Activated T-cell treated with anti-CD3 and anti-CD28 coated beads, Interleukin-2, amount 50 U/mL, for 48 hours (primary cell): ENCODE measurements at places on chromosomes 11 and 22.

DNA sequence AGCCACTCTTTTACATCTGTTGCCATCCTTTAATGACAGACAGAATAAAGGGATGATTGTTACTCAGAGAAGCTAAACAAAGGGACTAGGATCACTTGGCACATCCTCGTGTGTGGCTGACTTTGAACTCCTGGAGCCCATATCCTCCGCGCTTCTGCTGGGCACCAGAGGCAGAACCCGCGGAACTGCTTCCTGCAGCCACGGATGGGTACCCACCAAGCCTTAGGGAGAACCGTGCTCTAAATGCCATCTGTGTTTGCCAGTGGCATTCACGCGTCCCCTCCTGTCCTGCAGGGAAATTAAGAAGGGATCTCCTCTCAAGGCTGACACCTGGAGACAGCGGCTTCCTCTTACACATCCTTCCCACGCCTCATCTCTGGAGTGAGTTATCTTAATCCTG, 294.4 kb downstream of the NTM start:
- no peak for DNase-seq

DNA sequence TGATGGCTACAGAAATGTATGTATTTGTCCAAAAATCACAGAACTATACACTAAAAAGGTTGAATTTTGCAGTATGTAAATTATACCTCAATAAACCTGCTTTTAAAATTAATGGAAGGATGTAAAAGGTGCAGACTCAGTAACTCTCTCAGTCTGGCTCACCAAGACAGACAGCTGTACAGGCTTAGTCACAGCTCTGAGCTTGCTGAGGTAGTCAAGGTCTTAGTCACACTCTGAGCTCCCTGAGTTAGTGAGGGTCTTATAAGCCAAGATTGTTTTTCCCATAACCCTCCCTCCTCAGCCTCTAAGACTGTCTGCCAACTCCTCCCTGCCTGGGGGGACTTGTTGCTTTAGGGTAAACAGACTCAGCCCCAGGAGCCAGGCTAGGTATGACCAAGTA, 59.3 kb upstream of the IZUMO1R start:
- DNase-seq: no peak

DNA sequence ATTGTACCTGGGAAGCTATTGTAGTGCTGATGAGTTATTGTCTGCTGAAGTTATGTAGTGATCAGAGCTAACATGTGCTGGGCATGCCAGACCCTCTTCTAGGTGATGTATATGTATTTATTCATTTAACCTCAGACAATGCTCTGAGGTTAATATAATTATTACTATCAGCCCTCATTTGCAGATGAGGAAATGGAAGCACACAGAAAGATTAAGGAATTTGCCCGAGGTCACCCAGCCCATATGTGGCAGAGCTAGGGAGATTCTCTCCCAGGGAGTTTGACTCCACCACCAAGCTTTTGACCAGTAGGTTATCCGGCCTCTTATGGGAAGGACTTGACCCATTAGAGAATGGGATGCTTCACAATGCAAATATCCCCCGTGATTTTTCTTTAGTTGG, 114.2 kb upstream of the NAV2 start:
- DNase-seq: no peak

DNA sequence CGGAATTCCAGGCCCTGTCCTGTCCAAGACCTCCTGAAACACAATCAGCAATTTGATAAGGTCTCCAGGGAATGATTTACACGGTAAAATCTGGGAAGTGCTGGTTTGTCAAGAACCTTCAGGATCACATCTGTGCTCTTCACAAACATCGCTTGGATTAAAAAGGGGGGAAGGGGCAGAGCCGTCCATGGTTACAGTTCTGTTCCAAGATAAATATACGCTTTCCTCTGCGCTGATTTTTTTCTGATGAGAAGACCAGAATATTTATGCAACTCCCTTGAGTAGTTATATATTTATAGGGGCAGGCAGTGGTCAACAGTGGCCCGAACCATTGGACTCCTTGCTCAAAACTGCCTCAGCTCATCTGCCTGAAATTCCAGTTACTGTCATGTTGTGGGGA, 9.2 kb upstream of the APOL5 start:
- no peak for DNase-seq

GRCh38 chr11:8315463-8315862, 51.8 kb upstream of the LMO1 start:
- DNase-seq: no peak

DNA sequence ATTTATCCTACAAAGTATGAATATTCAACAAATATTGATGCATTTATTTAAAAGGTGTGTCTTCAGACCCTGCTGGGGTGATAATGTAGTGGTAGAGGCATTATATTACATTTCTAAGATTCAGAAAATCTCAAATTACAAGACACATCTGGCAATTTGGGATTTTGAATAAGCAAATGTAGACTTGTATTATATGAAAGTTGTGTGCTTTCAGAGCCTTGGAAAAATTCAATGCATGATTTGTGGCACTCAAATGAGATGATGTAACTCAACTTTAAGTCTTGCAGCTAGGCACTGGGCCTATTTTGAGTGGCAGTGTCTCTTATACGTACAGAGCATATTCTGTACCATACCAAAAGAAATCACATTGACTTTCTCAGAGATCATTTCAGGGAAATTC, 214.4 kb downstream of the ETS1 start:
- DNase-seq: no peak

- no peak for DNase-seq
Measured at GRCh38 chr11:43779306-43779705, 98.8 kb downstream of the HSD17B12 start.

DNA sequence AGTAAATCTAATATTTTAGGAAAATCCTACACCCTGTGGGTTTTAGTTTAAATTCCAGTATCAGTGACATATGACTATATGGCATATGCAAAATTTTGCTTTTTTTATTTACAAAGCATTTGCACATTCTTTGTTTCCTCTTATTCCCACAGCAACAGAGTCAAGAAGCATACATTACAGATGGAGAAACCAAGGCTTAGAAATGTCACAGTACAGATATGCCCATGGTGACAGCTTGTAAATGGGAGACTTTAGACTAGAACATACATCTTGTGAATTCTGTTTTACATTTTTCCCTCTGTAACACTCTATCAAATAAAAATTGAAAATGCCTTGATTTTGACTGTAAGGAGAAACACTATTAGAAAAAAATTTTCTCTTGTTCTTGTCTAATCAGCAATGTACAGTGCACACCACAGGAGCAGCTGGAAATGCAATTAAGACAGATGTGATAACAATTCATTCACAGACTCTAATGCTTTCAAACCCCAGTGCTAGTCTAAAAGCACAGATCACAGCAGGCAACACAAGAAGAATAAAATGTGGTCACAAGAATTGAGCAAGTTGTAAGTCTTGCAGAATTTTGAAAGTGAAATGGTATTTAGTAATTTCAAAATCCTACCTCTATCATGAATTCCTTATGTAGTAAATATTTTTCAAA, 375.9 kb downstream of the LUZP2 start:
- no peak for DNase-seq

GRCh38 chr11:56849250-56849649, 100.8 kb upstream of the OR9G4 start:
- no peak for DNase-seq

DNA sequence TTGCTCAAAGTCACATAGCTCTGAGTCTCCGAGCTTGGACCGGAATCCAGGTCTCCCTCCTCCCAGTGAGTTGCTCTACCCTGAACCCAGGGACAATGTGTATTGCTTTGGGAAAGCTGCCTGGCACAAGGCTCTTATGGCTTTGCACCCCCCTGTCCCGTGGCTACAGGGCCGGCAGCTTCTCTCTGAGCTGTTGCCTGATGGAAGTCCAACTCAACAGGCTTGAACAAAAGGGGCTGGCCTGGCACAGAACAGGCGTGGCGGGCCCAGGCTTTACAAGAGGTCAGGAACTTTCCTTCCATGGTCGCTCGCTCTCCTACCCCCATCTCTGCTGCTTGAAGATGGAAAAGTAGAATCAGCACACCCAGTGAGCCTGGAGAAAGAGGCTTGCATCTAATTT, 34.3 kb downstream of the MYEOV start:
- DNase-seq: no peak

- no peak for DNase-seq
Measured at GRCh38 chr11:69999721-70000120, 78.4 kb upstream of the ANO1 start.

DNA sequence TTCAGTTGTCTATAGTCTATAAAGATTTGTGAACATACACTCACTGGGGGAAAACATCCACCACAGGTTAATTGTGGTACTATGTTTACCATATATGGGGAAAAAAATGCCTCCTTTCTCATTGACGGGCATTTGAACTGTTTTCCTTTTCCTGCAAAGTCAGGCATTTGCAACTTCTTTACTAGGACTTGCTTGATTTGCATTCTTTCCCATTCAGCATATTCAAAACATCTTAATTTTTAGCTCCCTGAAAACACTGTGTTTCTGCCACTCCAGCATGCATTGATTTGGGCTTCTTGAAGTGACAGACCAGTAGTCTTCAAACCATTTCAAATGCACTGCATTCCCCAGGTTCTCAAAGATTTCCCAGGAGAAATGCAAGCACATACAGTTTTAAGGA, 67.6 kb downstream of the INSC start:
- DNase-seq: no peak

GRCh38 chr22:37218399-37218770, 6.1 kb upstream of the SSTR3 start:
- no peak for DNase-seq

DNA sequence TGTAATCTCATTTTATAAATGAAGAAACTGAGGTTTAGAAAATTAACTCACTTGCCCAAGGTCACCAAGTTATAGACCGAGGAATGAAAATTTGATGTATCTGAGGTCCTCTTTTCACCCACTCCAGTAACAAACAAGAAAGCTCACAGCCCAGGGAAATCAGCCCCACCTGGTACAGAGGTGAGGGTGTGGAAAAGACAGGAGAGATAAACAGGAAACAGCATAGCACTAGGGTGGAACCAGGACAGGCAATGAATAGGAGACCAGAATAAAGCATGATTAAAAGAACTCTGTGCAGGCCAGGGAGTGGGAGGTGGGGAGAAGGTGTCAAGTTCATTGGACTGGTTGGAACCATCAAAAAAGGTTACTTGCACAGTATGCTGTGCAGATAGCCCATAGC, 46.2 kb upstream of the SMCO4 start:
- no peak for DNase-seq

GRCh38 chr11:112537026-112537425, 276.4 kb upstream of the PLET1 start:
- no peak for DNase-seq

- DNase-seq: no peak
Measured at GRCh38 chr11:118068206-118068944, 8.5 kb upstream of the TMPRSS4 start.

DNA sequence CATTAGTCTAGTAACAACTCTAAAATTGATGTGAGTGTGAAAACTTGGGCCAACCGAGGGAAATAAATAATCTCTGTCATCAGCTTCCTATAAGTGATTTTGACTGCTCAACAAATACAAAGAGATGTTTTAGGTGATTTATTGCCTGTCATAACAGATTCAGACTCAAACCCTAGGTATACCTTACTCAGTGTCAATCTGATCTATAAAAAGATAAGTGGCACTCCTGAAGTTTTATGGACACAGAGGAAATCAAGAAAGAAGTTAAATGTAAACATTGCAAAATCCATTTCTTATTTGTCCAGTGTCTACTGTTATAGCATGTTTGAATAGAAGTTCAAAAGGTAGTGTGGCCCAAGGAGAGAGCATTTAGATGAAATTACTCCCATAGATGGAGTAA, 30.4 kb upstream of the TYR start:
- DNase-seq: no peak

- no peak for DNase-seq
Measured at GRCh38 chr11:94521684-94522083, 9.4 kb downstream of the C11orf97 start.

GRCh38 chr11:78254268-78254667, 65.5 kb downstream of the USP35 start:
- DNase-seq: no peak

DNA sequence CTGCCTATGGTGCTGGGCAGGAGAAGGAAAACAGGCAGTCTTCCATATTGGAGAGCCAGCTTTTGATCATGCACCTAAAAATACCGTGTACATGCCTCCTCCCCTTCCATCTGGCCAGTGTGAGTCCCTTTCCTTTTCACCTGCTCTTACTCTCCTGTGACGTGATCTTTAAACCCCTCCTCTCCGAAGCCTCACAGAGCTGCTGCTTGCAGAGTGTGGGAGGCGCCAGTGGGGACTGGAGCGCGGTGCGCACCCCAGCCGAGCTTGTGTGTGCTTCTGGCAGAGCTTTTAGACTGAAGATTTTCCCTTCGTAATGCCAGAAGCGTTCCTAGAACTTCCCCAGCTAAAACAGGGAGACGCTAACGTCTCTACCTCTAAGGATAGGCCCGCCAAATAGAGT, 29.8 kb downstream of the MUC6 start:
- no peak for DNase-seq

DNA sequence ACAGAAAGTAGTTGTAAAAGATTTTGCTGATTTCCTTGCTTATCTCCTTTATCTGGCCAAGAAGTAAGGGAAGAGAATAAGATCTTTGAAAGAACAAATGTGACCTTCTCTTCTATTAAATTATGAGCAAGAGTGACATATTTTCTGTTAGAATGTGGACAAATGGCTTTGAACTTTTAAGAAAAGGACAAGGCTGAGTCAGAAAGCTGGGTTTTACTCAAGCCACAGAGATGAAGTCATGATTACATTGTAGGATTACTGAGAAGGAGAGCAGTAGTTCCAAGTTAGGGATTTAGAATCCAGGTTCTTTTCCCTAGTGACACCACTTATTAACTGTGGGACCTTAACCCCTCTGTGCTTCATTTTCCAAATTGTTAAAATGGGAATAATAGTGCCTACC, 13.5 kb downstream of the CCDC90B start:
- no peak for DNase-seq

DNA sequence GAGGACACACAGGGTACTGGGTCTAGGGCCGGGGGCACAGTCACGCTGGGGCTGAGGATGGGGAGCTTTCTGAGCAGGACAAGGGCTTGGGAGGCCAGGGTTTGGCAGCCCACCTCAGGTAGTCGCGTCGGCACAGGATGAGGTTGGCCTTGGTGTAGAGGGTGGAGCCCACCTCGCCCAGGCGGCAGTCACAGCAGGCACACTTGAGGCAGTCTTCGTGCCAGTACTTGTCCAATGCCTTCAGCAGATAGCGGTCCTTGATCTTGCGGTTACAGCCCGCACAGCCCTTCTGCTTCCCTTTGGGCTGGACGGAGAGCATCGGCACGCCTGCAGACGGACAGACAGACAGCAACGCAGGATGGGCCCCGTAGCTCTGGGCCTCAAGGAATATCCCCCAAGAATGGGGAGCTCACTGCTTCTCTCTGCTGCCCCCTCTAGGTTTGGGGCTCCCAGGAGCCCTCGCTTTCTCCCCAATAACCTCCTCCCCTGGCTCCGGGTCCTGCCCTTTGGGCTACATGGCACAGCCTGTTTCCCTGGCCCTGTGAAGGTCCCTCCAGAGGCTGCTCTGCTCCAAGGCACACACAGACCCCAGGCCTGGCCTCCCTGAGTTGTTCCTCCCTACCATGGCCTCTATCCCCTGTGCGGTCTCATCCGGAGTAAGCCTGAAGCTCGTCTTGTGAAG, 33.4 kb downstream of the LMO1 start:
- DNase-seq: no peak

DNA sequence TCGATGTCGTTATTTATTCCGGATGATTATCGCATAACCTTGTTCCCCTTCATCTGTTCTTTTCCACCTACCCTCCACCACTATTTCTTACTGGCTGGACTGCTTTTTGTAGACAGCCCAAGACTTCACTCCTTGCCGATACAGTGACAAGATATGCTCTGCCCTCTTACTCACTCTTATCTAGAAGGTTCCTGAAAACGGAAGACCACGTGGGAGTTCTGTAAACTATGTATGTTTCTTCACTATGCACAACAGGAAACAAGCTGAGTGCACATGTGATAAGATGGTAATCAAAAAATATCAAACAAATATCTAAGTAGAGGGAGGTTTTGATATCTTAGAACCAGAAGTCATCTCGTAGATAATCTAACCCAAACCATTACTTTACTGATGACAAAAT, 122.9 kb upstream of the ARHGAP20 start:
- no peak for DNase-seq
